ENCODE measurements at places on chromosomes 2 and 18.

GRCh38 chr18:8358033-8358765, 251.0 kb upstream of the RAB12 start:
- DNase-seq: no peak

DNA sequence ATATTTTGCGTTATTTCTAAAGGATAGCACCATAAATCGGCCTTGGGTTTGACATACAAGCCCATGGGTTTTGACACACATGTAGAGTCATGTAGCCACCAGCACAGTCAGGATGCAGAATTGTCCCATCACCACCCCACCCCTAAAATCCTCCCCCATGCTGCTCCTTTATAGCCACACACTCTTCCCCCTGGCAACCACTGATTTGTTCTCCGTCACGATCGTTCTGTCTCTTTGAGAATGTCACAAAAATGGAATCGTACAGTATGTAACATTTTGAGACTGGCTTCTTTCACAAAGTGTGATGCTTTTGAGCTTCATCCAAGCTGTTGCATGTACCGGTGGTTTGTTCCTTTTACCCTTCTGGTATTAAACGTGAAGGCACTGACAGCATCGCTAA, 39.1 kb downstream of the CRACDL start:
- DNase-seq: no peak

DNA sequence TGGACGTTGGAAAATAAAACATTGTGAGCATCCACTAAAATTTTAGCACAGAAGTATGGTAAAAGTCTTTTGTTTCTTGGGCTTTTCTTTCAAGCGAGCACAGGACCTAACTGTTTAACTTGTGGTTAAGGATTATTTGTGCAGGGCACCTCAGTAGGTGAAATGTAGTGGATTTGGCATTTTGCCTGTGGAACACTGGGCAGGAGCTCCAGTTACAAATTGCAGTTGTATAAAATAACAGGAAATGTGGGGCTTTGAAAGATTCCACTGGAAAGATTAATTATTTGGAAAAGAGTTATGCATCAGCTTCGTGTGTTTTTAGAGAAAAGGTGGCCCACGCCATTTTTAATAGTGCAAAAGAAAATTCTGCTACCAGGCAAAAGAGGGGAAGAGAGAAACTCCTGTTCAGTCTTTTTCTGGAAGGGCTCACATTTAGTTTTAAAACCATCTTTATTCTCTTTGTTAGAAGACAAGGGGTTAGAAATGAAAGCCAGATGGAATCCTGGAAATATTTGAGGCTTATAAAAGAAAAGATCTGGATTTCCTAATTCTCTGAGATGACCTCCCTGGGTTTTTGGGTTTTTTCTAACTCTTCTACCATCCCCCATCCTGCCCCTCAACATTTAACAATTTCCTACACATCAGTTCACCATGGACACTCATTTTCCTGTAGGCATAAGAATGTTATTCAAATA, 144.3 kb upstream of the SERTAD2 start:
- peak; percentile 65 for DNase-seq

GRCh38 chr2:74439803-74440377, 1.8 kb downstream of the RTKN start:
- peak; percentile 56 for DNase-seq

DNA sequence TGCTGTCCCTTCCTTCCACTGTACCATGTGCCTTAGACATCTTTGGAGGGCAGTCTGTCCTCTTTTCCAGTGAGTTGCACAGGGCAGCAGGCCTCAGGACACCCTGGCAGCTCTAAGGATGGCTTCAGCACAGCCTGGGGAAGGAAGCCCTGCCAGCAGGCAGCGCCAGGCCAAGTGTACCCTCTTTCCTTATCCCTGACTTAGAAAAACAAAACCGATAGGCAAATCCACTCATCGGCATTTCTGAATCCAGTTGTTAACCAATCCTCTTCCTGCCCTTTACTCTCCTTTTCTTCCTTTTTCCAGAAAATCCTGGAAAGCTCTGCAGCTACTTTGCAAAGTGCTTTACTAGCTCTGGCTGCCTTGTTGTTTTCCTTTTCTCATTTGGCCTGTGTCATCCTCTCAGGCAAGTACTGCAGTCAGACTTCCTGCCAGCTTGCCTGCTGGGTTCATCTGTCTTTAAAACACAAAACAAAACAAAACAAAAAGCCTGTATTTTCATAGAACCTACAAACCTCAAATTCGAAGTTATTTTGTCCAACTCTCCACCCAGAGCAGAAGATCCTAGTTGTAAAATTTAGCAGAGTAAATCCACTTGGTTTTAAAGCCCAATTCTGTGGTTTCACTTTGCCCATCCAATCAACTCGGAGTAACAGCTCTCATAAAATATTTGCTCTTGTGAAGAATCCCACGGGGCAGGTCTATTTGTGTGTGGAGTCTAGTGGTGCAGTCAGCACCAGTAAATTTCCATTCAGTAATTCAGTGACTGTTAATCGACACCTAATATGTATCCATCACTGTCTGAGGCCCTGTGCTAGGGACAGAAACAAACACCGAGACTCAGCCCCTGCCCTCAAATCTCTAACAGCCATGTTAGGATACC, 45.2 kb downstream of the PCBP1 start:
- DNase-seq: peak; percentile 51

DNA sequence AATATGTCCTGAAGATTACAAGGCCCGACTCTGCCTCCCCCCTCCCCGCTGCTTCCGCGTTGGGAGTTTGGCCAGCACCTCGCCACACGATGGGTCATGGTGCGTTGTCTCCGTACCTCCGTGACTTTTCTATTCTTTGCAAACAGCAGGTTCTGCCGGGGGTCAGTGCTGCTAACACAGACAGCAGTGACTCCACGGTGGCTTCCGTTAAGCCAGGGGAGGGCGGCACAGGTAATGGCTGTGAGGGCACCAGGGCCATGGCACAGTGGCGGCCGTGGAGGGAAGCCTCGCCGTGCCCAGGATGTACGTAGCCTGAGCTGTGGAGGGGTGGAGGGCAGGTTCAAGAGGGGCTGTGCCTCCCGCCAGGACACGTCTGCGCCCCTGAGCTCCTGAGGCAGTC, 115.5 kb downstream of the NFATC1 start:
- DNase-seq: no peak

GRCh38 chr2:240989451-240990265, 8.8 kb upstream of the SNED1 start:
- DNase-seq: peak; percentile 44

DNA sequence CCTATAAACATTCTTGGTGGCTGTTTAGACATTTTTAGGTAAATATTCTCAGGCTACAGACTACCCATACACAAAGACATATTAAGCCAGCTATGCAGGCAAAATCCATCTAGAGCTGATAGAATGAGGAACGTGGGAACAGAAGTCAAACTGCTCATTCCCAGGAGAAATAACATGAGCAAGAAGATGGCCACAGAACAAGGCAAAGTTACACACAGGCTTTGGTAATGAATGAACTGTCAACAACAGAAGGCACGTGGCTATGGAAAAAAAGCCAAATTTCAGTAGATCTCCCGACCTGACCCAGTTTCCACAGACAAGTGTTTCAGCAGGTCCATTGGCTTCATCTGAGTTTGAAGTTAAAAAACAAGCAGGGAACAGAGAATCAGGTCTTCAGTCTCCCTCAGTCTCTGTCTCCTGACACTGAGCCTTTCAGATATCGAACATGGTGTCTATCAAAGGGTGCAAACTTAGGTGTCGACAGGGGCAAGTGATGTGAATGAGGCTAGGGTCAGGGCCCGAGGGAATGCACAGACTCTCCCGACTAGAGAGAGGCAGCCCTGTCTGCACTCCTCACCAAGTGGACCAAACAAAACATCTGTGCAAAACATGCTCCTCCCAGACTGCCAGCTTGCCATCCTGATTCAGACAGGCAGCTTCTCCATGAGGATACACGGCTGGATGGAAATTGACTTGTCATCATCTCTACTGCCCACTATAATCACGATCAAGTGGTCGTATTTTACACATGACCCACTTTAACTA, 25.9 kb downstream of the SIGLEC15 start:
- peak; percentile 40 for DNase-seq

DNA sequence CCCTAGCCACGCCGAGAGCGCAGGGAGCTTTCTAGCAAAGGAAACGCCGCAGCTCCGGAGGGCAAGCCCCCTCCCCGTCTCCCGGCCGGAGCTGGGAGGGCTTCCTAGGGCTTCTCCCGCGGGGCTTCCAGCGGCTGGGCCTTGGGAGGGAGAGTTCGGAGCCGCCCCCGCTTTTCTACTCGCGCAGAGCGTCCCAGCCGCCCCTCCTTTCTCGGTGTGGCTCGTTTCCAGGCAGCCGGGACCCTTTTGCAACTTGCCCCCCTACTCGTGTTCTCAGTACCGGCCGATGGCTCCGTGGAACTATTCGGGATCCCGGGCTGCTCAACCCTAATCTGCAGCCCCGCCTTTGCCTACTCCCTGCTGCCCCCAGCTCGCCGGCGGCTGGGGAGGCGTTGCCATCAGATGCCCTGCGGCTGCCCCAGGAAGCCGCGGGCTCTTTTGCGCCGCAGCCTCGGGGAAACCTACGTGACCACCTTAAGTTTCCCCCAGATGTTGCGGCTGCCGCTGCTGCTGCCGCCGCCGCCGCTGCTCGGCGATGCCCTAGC, 1.5 kb upstream of the NR4A2 start:
- peak; percentile 91 for DNase-seq

GRCh38 chr2:238841542-238842164, 6.2 kb upstream of the TWIST2 start:
- peak; percentile 32 for DNase-seq

- DNase-seq: no peak
Measured at GRCh38 chr2:200352636-200353035, 46.1 kb downstream of the SPATS2L start.

- DNase-seq: peak; percentile 78
Measured at GRCh38 chr2:99806758-99807157, 316.9 kb upstream of the REV1 start.

- no peak for DNase-seq
Measured at GRCh38 chr18:79917853-79918614, 33.4 kb downstream of the SLC66A2 start.

Data from foreskin fibroblast (primary cell).